ENCODE measurements at places on chromosomes 3 and 15.

DNA sequence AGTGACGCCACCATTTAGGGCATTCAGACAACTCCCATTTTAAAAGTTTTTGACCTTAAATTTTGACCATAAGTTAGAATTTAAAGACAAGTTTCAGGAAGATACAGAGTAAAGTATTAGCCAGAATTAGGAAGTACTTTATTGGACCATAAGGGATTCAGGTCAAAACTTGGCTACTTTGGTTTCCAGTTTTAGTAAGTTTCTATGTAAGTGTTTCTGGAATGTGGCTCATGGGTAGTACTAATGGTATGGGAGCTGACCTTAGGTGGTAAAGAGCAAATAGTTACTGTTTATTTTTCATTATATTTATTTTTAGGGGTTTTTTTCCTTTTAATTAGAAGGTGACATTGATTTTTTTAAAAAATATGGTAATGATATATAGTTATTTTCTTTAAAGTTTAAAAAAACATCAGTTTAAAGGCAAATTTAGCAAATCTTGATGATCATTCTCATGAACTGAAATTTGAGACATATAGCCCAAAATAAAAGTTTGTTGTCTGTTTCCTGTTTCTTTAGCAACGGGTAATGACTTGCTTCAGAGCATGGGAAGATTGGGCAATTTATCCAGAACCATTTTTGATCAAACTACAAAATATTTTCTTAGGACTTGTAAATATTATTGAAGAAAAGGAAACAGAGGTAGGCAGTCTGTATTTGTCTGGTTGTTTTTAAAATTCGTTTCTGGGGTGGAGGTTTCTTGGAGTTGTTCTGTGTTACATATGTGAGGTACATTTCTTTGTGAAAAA, 34.3 kb downstream of the U2SURP start:
- DNase-seq, result no peak

DNA sequence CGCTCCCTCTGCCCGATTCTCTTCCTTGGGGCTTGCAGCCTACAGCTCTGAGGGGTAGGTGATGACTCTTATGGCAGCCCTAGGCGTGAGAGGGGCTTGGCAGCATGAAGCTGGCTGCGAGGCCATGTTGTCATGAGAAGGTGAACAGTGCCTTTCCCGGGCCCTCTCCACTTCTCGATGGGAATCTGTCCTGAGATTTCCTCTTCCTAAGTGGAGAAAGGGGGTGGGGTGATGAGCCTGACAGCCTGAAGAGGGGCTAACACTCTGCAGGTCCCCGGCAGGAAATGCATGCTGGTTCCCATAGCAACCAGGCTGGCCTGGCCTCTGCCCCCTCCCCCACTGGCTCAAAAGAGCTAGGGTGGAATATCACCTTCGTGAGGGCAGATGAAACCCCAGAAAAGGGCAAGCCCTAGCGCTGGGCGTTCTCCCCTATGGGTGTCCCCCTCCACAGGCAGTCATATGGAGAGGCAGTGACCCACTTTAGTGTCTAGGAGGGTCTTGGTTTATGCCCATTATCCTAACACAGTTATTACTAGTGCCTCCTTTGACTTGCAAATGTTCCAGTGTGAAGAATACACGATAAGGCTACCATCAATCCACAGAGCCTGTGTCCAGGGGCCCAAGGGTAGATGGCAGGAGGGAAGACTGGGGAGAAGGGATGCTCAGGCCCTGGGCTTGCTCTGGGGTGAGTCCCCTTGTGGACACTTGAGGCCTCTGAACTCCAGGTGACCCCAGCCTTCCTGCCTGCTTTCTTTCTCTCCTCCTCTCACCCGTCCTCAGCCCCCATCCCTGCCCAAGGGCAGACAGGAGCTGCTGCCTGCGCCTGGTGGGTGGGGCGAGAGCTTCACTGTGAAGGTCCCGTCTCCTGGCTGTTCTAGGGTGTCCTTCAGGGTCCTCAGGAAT, 13.2 kb downstream of the EPHB3 start:
- peak; percentile 14 for DNase-seq

DNA sequence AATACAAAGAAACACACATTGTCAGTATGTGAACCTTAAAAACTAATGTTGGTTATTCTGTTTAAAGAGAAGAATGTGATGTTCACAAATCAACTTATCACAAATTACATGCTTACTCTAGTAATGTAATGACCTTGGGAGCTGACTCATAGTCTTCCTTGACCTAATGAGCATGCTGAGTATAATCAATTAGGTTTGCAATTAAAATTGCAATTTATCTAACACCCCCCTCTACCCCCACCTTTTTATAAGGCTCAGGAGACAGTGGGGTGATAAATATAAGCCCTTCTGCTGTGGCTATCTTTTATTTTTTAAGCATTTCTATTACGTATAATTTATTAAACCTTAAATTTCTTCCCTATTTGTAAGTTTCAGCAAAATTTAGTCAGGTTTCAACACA, 947.8 kb upstream of the CFAP20DC start:
- no peak for DNase-seq

- DNase-seq, result peak; percentile 97
Measured at GRCh38 chr3:114879059-114880031, 267.7 kb downstream of the ZBTB20 start.

- DNase-seq, result no peak
Measured at GRCh38 chr3:179921500-179921899, 115.2 kb downstream of the PEX5L start.

DNA sequence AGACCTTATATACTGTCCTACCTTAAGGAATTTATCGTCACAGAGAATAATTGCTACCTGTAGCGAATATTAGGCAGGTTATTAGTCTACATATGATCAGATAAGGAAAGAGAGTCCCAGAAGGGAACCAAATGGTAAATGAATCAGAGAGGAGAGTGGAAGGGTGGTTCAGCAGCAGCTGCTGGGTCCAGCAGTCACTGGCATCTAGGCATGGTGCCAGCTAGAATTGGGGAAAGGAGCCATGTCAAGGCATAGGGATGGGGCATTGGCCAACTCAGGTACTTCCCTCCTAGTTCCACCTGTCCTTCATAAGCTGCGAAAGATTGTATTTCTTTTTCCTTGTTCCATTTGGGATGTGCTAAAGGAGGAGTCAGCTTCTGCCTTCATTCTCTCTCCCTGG, 23.4 kb downstream of the HACD3 start:
- no peak for DNase-seq

GRCh38 chr3:39254806-39255449, 24.9 kb downstream of the CX3CR1 start:
- DNase-seq, result no peak

DNA sequence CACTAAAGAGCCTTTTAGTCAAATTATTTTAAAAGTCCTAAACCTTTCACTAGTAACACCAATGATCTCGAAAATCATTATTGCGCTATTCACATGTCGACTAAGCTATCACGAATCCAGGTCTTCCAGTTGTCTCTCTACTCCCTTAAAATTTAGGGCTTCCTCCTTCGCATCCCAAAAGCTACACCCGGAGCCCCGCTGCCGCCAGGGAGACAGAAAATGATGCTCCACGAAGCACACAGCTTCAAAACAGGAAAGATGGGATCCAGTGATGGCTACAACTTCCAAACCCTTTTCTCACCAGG, 253 bp downstream of the IFT80 start:
- DNase-seq, result no peak
